ENCODE measurements at places on chromosomes 4 and X. TPM values are rescaled to one million over a fixed set of nuclear protein-coding genes. Genes with fewer than 3 reads are reported as not detected.

The LONRF3 gene
- total RNA-seq, result 3.2 TPM

The AFP gene
- total RNA-seq, result 34.0 TPM

The FRG2 gene
- not detected for total RNA-seq

The MGARP gene
- 0.12 TPM for total RNA-seq

The AFAP1 gene
- 41.2 TPM for total RNA-seq

The MAMLD1 gene
- 5.3 TPM for total RNA-seq

The NAA11 gene
- total RNA-seq, result not detected

The XG gene
- total RNA-seq, result 0.18 TPM

The HPSE gene
- total RNA-seq, result 1.3 TPM

The SOWAHB gene
- total RNA-seq, result 7.1 TPM

The PPM1K gene
- 57.1 TPM for total RNA-seq

The PCYT1B gene
- 0.93 TPM for total RNA-seq

The SEPTIN11 gene
- total RNA-seq, result 184 TPM

The CSAG1 gene
- total RNA-seq, result not detected

The DIPK2B gene
- total RNA-seq, result 13.4 TPM

The UGT2B11 gene
- not detected for total RNA-seq

The MAGEB17 gene
- not detected for total RNA-seq

The COX7B2 gene
- total RNA-seq, result not detected

The GPRASP1 gene
- total RNA-seq, result 15.5 TPM

Data from metanephros (tissue), 2 donors.